ENCODE measurements at places on chromosomes 2 and 18.

DNA sequence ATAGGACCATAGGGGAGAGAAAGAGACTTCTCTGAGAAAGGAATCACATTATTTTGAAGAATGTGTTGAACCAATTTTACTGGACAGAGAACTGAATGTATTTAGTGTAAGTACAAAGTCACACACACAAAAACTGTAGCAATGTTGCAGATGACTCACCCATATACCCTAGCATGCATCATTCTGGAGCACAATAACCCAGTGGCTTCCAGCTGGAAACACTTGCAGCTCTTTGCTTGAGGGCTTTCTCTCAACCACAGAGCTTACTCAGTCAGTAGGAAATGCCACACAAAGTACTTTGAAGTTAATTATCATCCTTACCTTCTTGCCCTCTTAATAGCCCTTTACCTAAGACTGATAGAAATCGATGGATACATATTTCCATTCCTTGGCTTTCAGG, 760.0 kb upstream of the FSHR start:
- DNase-seq: no peak

DNA sequence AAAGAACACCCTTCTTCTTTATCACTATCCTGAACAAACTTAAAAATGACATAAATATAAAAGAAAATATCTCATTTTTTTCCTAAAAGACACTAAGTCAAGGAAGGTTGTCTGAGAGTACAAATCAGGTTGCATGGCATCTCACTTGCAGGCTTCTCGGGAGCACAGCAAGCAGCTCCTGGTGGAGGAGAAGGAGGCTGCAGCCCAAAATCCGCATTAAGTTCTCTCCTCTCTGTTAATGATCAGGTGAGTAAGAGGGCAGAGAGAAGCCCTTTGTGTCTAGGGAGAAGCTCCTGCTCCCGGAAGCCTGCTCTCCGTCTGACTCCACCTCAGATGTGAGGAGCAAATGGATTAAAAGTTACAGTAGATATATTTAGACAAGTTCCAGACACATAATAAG, 35.0 kb upstream of the DOK6 start:
- DNase-seq: no peak

DNA sequence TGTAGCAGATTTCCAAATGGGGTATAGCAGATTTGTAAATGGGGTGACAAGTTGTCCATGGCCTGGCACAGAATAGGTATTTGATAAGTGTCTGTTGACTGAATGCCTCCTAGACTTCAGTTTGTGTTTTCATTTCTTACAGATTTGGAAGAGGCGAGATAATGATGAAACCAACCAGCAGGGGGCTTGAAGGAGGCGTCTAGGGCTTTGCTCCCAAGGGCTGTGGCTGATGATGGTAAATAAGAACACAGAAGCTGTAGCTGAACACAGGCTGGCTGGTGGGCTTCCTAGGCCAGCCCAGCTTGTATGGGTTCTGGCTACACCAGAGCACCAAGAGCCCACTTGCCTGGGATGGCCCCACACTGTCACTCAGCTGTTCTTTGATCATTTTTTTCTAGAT, 19.4 kb downstream of the SFTPB start:
- DNase-seq: no peak

DNA sequence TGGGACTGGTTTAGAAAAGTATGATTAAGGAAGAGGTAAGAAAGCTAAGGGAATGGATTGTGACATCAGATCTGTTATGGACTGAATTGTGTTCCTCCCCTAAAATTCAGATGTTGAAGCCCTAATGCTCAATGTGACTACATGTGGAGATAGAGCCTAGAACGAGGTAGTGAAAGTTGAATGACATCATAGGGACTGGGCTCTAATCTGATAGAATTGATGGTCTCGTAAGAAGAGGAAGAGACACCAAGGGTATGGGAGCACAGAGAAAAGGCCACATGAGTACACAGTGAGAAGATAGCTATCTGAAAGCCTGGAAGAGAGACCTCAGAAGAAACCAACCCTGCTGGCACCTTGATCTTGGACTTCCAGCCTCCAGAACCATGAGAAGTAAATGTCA, 178.3 kb downstream of the TRIB2 start:
- DNase-seq: no peak

GRCh38 chr2:2326068-2327040, 4.7 kb downstream of the MYT1L start:
- peak; percentile 61 for DNase-seq

GRCh38 chr2:42931146-42931817, 138.9 kb upstream of the HAAO start:
- DNase-seq: no peak

DNA sequence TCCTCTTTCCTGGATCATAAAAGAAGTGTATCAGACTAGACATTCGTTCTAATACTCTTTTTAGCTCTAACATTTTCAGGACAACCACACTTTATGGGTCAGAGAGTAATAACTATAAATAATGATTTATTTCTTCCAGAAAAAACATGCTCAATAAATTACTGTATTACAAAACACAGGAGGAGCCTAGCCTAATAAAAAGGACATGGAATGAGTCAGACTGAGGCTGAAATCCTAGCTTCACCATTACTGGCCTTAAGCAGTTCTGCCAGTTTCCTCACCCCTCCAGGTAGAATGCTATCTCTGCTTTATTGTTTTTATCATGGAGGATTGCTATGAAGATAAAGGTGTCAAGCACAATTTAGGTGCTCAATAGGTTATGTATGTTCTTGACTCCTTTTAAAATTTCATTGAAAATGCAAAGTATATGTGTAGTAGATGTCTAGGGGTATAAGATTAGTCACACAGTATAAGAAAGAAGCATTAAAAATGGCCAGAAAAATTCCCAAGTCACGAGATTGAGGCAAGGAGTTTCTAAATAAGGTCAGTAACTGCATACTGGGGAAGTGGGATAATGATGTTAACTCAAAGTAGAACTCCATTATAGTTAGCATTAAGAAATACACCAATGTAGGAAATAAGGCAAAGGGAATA, 105.5 kb upstream of the NEUROD1 start:
- no peak for DNase-seq
